ENCODE measurements at places on chromosomes 4 and X. TPM values are rescaled to one million over a fixed set of nuclear protein-coding genes. Genes with fewer than 3 reads are reported as not detected.

JCHAIN gene
- not detected for total RNA-seq

TKTL2 gene
- total RNA-seq, result not detected

VCX2 gene
- 0.13 TPM for total RNA-seq

EVC gene
- 13.0 TPM for total RNA-seq

BEND2 gene
- total RNA-seq, result not detected

OTC gene
- total RNA-seq, result not detected

NAP1L3 gene
- total RNA-seq, result 8.0 TPM

- no peak for DNase-seq
These were observed 207.8 kb upstream of the KIT start for GRCh38 chr4:54449999-54450398.

DNA sequence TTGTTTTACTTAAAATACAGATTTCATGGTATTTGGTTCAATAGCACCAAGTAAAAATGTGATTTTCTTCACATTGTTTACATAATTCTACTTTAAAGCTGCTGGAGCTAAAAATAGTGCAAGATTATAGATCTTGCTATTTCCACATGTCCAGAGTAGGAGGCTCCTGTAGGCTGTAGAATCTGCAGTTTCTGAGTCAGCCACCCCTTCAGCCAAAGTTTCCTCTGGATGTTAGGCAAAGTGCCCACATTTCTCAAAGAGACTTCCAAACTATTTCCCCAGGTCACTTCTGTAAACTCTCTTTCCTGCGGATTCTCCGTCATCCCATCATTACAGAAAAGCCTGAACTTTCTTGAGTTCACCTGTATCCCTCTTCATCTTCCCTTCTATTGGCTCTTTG lies 342.5 kb upstream of the FSTL5 start:
- DNase-seq, result peak; percentile 61

DNA sequence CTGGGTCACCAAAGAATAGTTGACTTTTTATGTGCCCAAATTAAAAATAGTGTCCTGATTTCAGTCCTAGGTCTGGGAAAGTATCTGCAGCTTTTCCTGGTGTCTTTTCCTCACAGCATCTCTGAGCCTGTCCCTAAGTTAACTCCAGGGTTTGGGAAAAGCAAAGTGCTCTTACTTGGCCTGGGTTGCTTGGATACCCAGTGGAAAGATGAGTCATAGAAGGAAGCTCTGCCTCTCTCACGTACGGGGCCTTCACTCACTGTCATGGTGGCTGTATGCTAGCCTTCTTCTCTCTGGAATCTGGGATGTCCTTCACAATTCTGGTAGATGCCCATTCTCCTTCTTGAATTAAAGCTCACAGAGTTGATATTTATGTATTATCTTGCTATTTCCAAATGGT lies 607.3 kb downstream of the ANKRD50 start:
- DNase-seq, result peak; percentile 54

DNA sequence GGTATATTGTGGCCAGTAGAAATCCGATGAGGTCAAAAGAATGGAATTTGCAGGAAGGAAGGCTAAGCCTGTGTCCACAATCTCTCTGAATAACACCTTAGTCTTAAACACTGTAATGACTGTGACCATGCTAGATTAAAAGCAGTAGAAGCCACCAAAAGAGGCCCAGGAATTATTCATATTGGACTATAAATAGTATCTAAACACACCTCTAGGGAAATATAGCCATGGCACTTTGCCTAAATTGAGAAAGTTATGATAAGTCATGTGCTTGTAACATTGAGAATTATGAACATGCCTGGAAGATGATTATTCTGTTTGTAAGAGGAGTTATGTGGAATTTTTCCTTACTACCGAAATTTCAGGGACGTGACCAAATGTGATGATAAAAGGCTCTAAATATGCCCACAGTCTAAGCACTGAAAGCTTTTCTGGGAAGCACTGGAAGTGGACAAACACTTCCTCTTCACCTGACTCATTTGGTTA lies 298.5 kb downstream of the KCTD8 start:
- DNase-seq, result peak; percentile 87

GRCh38 chrX:153714256-153714655 lies 9.9 kb downstream of the BCAP31 start:
- DNase-seq, result no peak

- no peak for DNase-seq
These were observed 2.0 kb downstream of the PCDH19 start for GRCh38 chrX:100407784-100408712.

- DNase-seq, result peak; percentile 92
These were observed 13.8 kb downstream of the MAD2L1 start for GRCh38 chr4:120052856-120053255.

GRCh38 chrX:40971736-40972135 lies 113.5 kb upstream of the USP9X start:
- DNase-seq, result no peak

- no peak for DNase-seq
These were observed 2.0 kb downstream of the MSX1 start for GRCh38 chr4:4861390-4862018.

DNA sequence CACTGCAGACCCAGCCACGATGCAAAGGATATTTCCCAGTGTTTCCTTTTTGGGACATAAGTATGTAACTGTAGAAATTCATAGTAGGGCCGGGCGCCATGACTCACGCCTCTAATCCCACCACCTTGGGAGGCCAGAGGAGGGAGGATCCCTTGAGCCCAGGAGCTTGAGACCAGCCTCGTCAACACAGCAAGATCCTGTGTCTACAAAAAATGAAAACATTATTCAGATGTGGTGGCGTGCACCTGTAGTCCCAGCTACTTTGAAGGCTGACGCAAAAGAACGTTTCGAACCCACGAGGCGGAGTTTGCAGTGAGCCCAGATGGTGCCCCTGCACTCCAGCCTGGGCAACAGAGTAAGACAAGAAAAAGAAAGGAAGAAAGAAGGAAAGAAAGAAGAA lies 49.2 kb downstream of the CRLF2 start:
- no peak for DNase-seq

DNA sequence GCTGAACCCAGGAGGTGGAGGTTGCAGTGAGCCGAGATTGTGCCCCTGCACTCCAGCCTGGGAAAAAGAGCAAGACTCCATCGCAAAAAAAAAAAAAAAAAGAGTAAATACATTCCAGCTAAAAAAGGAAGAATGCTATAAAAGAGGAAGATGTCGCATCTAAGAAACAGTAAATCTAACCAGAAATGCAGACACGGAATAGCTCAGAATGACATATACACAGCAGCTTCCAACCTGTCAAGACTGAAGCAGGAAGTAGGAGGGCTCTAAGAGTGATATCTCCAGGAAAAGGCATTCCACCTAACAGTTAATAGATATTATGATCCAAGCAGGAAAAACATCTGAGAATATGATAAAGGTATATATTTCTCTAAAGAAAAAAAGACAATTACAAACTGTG lies 16.0 kb downstream of the CLOCK start:
- no peak for DNase-seq

DNA sequence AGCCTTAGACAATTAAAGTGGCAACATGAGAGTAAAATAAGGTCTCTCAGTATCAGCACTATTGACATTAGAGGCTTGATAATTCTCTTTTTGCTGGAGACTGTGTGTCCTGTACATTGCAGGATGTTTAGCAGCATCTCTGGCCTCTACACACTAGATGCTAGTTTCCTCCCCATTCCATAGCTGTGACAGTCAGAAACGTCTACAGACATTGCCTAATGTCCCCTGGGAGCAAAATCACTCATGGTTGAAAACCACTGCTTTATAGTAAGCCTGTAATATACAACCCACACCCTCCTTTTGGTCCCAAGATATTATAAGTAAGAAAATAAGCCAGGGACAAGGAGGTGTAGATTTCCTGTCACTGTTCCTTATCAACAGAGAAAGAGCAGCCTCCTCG lies 166.0 kb downstream of the FRMPD4 start:
- DNase-seq, result no peak

Measured in HT1080 (cell line).